H4 (cell line): ENCODE measurements at places on chromosomes 2 and 18. TPM values are rescaled to one million over a fixed set of nuclear protein-coding genes. Genes with fewer than 3 reads are reported as not detected.

ZNF407 gene
- total RNA-seq: 3.5 and 5.6 TPM in 2 replicates

DNA sequence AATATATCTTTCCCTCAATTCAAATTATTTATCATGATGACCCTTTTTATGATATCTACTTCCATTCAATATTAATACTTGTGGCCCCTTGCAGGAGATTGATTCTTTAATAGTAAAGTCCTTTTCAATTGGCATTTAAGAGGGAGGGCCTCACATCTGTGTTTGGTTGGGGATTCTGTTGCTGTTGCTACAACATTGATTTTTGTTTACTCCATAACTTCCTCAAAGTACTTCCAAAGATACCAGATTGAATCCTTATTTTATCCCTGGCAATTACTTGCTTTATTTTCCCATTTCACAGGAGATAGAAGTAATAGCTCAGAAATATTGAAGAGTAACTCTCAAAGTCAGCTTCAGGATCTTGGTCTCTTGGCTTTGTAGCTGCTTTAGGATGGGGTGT lies 32.8 kb downstream of the MEIS1 start:
- DNase-seq: no peak

DNA sequence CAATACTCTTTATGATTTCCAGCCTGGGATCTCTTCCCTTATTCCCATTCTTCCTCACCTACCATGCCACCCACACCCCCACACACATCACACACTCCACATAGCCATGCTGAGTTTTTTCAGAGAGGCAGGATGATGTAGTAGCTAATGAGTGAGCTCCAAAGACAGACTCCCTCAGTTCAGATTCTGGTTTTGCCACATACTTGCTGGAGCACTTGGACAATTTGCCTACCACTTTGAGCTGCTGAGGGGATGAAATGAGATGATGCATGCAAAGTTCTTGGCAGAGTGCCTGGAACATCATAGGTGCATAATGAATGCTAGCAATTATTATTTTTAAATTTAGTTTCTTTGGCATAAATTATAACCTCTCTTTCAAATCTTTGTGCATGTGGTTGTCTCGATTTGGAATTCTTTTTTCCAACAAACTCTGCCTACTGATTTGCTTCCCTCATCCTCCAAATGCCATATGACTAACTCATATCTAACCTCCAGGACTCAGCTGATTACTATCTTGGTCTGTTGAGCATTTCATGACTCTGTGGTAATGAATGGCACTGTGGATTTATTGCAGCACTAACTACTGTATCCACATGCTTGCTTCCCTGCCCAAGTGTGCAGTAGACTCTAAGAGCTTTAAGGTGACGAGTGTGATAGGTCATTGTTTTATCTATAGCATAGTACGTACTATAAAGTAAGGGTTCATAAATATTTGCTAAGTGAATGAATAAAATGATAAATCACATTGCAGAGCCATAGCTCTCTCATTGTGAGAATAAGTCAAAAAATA lies 99.1 kb downstream of the TACR1 start:
- peak; percentile 35 for DNase-seq

DNA sequence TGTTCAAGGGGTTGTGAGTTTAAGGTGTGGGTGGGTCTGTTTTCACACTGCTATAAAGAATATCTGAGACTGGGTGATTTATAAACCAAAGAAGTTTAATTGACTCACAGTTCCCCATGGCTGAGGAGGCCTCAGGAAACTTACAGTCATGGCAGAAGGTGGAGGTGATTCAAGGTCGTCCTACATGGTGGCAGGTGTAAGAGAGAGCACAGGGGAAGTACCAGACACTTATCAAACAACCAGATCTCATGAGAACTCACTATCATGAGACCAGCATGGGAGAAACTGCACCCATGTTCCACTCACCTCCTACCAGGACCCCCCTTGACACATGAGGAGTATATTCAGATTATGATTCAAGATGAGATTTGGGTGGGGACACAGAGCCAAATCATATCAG lies 38.0 kb downstream of the RHBDD1 start:
- DNase-seq: no peak

ACOXL gene
- total RNA-seq: not detected in 2 replicates

DNA sequence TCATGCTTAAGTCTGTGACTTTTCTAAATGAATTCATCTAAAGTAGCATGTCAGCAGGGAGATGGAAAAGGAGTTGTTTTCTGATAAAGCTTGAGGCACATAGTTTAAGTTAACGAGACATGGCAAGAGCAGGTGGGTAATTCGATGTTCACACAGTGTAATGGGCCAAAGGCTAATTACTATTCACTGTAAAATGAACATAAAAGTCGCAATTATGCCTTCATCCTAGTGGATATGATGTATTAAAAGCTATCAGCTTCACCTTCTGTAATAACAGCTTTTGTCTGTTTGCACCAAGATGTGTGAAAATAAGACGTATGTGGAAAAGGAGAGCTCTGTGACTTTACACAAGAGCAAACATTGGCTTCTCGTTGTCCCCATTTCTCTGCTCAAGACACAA lies 94.2 kb upstream of the CDH20 start:
- DNase-seq: no peak

DNA sequence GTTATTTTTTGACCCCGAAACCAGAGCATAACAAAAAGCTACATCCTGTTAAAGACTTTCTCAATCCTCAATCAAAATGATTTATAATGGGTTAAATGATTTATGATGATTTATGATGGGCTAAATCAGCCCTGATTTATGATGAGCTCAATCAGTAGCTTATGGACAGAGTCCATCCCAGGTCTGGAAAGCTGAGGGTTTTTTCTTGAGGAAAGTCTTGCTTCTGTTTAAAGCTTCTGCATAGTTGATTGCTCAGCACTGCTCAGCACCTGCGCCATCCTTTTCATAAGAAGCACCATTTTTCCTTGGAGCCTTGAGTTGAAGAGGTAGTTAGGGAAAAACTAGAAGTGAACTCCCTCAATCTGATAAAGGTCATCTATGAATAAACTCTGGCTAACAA lies 356.8 kb downstream of the CYRIA start:
- DNase-seq: no peak

- DNase-seq: peak; percentile 63
These were observed 285.1 kb downstream of the MTX2 start for GRCh38 chr2:176554101-176555048.

GRCh38 chr2:85540133-85540648 lies 1.2 kb downstream of the MAT2A start:
- no peak for DNase-seq

- no peak for DNase-seq
These were observed 242.5 kb downstream of the AFF3 start for GRCh38 chr2:99899882-99900281.

DNA sequence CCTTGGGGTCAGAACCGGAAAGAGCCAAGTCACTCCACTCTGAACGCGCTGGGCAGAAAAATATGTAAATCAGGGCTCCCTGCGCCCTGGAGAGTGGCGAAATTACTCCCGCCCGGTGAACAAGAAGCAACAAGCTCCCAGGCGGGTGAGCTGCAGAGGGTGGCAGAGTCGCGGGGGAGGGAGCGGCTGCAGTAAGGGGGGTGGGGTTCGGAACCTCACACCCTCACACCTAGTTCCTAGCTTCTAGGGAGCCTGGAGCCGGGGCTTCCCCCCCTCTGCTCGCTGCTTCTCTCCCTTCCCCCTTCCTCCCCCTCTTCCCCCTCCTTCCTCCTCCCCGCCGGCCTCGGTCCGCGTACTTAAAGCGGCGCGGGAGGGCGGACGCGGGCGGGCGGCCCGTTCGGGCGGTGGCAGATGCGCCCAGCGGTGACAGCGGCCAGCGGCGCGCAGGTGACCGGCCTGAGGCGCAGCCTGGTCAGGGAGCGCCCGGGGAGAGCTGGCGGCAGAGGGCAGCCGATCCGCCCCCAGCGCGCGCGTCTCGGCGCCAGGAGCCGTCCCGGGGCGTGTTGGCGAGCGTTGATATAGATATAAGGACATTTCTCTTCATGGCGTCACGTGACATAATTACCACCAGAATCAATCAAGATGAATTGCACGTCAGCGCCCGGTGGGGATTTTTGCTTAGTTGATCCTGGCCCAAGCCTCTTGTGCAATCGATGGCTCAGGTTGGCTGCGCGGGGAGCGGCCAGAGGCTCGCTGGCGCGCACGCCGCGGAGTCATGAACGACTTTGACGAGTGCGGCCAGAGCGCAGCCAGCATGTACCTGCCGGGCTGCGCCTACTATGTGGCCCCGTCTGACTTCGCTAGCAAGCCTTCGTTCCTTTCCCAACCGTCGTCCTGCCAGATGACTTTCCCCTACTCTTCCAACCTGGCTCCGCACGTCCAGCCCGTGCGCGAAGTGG lies at the start of gene HOXD11:
TSS of gene HOXD11 (plus strand) at position 700 of the 959 bp plus-strand sequence. CDS start at position 776, 76 bp downstream.
- DNase-seq: no peak

MC5R gene
- total RNA-seq: 0.10 TPM in 1 of 2 replicates, not detected in the other

DNA sequence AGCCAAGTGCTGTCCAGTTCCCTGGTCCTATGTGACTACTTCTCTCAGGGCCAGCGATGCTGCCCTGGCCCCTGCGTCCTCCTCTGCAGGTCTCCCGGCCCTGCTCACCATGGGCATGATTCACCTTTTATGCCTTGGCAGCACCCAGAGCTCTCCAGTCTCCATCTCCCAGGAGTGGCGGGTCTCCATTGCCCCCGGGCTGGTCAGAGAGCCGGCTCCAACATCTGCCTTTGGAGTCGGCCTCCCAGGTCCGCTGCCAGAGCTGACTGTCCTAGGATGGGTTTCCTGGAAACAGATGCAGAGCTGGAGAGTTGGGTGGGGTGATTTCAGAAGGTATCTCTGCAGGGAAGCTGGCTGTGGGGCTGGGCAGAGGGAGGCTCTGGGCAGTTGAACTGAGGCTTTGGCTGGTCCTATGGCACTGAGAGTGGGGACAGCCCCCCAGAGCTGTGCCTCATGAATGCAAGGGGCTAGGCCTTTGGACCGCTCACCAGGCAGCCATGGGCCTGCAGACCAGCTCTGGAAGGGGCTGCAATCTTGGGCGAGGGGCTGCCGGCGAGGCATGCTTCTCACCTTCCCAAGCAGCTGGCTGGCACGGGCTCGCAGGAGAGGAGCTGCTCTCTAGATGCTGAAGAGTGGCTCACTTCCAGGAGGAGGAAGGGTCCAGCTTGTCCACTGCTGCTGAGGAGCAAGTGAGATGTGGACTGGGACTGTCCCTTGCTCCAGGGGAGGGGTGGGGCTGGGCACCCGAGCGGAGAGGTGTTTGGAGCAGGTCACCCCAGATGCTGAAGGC lies 59.8 kb upstream of the HS6ST1 start:
- DNase-seq: no peak

MPV17 gene
- 52.9 and 61.7 TPM in 2 replicates for total RNA-seq

DNA sequence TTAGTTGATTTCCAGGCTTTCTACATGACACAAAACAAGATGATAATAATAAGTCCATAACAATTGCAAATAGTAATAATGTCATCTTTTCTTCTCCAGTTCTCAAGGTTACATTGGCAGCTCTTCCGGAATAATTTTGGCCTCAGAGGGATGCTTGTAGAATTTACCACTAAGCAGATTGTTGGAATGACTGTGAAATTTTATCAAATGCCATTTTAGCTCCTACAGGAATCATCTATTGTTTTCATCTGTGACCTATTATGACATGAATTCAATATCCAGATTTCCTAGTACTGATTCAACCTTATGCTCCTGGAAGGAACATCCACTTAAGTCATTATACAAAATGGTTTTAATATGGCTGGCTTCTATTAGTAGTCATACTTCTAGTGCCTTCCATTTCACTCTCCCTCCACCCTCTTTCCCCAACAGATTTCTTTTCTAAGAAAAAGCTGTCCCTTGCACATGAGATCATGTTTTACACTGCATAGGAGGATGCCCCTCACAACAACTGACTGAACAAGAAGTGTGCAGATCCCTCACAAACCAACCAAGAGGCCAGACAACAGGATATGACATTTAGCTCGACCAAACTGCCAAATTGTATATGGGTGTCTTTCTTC lies 200.0 kb downstream of the DNER start:
- no peak for DNase-seq
